Spinal cord (tissue), 10 donors: ENCODE measurements at places on chromosomes 4 and X. TPM values are rescaled to one million over a fixed set of nuclear protein-coding genes. Genes with fewer than 3 reads are reported as not detected.
A peak's percentile ranks its signal among the peaks of the same experiment; 100 is the strongest.

SRPX2 gene
- total RNA-seq, result 10.4 TPM

GAGE12J gene
- total RNA-seq, result not detected

BEX2 gene
- total RNA-seq, result 61.2 TPM

USP51 gene
- 12.0 TPM for total RNA-seq

- DNase-seq, result no peak
Observed at GRCh38 chrX:7083468-7084396, 63.8 kb upstream of the STS start.

DNA sequence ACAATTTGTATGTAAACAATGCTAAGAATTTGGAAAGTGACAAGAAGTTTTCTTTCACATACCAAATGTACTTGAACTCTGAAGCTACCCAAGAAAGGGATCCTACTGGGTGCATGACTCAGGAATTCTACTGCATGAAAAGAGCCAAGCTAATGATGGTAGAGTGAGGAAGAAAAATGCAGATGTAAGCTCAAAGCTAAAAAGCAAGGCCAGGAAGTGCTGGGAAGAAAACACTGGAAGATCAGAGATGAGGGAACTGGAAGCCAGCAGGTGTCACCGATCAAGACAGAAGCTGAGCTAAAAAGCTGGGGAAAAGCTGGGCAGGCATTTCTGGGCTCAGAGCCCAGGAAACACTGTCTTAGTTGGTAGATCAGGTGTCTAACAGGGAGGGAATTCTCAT lies 449.1 kb downstream of the NKX6-1 start:
- no peak for DNase-seq

DNA sequence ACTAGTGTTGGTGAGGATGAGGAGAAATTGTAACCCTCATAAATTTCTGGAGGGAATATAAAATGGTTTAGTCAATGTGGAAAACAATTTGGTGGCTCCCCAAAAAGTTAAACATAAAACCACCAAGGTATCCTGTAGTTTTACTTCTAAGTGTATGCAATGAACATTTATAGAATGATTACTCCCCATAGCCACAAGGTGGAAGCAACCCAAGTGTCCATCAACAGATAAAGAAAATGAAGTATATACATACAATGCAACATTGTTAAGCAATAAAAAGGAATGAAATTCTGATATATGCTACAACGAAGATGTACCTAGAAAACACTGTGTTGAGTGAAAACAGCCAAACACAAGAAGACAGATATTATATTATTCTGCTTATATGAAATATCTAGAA lies 569.1 kb upstream of the GRID2 start:
- no peak for DNase-seq

GRCh38 chrX:7586126-7586525 lies 256.8 kb upstream of the VCX start:
- DNase-seq, result no peak

GRCh38 chr4:157271166-157271869 lies 50.8 kb downstream of the GRIA2 start:
- no peak for DNase-seq

GRCh38 chr4:6265546-6265945 lies 4.1 kb upstream of the WFS1 start:
- no peak for DNase-seq

DNA sequence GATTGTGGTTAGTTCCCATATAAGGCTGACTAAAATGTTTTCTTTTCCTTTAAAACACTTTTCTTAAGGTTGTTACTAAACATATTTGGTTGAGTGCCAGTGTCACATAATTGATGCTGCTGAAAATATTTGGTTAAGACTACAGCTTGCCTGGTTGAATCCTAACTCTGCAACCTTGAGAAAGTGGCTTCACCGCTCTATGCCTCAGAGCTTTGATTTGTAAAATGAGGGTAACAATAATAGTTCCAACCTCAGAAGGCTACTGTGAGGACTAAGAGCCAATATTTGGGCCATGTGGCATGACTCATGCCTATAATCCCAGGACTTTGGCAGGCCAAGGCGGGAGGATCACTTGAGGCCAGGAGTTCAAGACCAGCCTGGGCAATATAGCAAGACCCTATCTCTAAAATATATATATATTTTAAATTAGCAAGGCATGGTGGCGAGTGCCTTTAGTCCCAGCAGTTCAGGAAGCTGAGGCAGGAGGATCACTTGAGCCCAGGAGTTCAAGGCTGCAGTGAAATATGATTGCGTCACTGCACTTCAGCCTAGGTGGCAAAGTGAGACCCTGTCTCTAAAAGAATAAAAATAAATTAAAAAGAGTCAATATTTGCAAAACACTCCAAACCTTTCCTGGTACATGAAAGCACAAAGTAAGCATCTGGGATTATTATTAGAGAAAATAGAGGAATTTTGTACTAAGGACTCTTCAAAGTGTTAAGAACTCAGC lies 7.1 kb upstream of the NEIL3 start:
- no peak for DNase-seq

- DNase-seq, result no peak
Observed at GRCh38 chr4:106801386-106801785, 234.7 kb downstream of the DKK2 start.

DNA sequence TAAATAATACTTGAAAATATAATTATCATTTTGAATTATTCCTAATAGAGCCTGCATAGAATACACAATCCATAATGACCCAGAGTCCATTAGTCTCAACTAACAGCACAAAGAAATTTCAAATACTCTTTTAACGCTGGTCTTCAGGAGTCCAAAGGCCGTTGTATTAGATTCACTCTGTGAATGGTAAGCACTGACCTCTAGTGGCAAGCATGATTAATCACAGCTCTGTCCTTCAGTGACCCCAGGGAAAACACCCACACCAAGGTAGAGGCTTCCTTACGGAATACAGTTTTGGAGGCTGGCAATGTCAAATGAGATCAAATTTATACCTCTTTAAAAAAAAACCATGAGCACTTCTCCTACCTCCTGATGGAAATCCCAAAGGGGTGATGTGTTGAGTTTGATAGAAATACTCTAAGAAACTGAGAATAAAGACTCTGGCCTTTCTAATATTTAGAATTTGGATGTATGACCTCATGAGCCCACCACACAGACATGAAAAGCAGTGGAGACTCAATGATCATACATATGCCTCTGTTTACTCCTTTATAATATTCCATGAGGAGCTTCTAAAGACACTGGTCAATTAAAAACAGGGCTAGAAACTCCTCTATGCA lies 147.2 kb upstream of the DKK2 start:
- DNase-seq, result peak; percentile 72
